ENCODE measurements at places on chromosomes 1 and 21.
A peak's percentile ranks its signal among the peaks of the same experiment; 100 is the strongest.

DNA sequence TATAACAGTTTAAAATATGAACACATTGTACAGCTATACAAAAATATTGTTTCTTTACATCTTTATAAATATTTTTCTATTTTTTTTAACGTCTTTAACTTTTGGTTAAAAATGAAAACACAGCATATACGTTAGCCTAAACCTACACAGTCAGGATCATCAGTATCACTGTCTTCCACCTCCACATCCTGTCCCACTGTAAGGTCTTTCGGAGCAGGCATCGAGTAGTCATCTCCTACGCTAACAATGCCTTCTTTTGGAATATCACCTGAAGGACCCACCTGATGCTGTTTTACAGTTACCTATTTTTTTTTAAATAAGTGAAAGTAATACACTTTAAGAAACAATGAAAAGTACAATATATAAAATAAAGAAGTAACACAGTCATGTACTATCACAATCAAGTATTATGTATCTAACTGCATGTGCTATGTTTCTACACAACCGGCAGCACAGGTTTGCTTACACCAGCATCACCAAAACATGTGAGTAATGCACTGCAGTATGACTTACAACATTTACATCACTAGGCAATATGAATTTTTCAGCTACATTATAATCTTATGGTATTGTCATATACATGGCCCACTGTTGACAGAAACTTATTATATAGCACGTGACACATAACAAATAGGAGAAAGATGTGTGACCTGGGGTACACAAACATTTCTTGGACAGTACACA lies 254.4 kb downstream of the AKT3 start:
- no peak for DNase-seq

DNA sequence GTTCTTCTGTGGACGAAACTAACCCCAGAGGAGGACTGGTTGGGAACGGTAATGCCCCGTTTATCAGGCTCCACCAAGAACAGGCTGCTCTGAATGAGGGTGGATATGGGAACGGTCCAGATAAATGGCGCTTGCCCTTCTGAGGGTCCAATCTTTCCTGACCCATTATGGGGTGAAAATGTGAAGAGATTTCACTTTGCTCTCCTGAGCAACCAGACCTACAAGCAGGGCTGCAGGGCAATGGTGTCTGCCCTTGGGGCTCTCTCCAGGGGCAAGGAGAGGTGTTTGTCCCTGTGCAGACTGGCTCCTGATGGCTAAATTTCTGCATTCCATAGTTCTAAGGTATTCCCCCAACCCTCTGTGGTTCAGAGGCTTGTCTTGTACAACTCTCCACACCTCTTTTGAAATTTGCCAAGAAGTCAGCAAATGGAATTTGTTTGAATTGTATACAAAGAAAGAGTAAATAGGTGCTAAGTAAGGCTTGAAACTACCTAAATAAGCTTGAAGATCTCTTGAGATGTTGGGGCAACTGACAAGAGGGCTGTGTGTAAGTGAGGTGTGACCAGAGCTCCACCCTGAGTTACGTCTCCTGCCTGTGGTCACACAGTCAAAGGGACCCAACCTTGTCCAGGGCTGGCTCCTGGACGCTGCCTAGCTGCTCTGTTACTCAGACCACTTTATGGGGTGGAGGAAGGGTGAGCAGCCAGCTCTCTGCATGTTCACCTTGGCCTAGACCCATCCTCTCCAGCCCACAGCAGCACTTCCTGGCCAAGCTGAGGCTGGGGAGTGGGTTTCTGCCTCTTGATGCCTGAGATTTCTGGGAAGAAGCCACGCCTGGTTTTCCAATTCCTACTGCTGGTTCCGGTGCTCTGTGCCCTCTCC lies 24.8 kb downstream of the SLC2A1 start:
- DNase-seq = no peak

GRCh38 chr1:151281225-151281968 lies 702 bp upstream of the ZNF687 start:
- DNase-seq = peak; percentile 92

DNA sequence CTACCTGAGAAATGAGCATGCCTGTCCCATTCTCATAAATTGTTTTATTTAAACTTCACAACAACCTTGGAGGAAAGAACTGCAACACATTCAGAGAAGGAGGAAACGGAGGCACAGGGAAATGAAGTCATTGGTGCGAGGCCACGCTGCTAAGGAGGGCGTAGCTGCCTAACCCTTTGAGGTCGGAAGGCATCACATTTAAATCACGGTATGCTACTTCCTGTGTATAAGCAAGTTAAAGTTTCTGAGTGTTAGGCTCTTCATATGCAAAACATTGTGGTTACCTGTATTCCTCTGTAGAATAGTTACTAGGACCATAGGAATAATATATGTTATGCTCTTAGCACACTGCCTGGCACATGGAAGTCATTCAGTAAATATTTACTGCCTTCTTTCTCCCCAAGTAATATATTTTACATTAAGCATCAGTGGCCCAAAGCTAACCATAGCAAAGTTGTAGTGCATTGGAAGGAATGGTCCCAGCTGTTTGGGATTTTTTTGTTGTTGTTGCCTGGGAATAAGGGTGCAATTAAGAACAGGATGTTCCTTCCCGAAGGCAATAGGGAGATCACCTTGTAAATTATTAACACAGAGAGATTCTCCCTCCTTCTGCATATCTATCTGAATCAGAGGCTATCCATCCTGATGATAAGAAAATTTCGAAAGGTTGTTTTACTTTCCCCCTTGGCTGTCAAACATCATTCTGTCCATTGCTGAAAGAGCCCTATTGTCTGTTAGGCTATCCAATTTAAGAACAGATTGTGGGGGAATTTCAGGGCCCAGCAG lies 192.2 kb upstream of the C8B start:
- DNase-seq = no peak

- DNase-seq = no peak
Measured at GRCh38 chr1:192512426-192513162, 63.0 kb upstream of the RGS1 start.

- no peak for DNase-seq
Measured at GRCh38 chr1:17966341-17966740, 141.3 kb upstream of the IGSF21 start.

DNA sequence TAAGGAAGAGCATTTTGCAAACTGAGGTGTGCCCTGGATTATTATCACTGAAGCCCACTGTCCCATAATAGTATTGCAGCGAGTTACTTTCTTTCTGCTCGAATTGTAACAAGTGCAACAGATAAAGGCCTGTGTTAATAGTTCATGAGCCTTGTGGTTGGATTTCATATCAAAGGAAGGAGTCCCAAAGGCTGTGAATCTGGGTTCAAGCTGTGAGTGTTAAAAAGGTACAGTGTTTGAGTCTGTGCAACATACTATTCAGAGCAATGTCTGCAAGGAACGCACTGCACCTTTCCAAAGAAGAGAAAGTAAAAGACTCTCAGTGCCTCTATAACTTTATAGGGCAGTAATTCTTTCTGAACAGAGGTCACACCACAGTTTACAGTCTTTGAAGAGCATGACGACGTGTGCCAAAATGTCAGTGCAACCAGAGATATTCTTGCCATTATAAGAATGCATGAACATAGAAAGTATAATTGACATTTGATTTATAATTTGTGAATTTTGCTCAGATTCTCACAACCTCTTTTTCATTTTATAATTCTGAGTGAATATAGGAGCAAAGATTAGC lies 79.1 kb downstream of the CDC7 start:
- no peak for DNase-seq

DNA sequence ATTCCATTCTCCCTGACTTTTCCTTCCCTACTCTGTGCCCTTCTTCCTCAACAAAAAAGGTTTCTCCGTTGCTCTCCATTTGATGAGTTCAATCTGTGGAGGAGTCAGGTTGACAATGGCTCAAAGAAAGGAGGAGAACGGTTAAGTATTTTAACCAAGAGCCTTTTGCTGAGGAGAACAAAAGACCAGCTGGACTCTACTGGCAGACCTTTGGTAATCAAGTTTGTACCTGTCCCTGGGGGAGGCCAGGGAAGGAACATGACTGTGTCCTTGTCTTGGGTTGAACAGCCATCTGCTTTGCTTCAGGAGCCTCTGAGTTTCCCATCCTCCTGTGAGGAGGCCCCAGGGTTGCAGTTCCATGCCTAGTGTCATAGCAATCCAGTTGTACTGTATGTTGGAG lies 29.9 kb downstream of the TTF2 start:
- DNase-seq = no peak

GRCh38 chr1:111201275-111202090 lies 1.0 kb upstream of the DENND2D start:
- DNase-seq = no peak

DNA sequence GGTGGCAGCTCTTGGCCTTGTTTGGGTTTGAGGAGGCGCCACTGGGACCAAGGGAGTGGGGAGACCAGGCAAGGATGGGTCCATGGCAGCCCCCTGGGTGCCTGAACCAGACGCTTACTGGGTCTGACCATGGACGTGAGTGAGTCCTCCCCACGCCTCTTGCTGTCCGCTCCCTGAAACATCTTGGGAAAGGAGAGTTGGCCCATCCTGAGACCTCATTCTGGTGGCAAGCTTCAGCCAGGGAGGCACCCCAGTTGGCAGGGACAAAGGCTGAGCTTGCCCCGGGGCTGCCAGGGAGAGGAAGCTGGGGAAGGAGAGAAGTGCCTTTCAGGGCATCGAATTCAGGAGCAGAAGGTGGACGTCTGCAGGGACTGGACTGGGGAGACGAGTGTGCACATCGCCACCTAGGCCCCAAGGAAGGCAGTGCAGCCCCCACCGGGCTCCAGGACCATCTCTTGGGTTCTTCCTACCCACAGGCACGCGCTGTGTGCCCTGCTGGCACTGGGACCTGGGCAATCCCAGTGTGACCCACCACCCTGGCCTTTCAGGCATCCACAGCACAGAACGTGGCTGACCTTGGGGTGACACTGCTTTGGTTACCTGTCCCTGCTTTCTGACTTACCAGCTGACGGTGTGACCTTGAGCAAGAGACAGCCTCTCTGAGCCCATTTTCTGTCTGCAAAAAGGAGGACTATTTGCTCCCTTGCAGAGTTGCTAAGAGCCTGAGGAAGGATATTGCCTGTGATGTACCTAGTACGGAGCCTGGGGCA lies 132.9 kb upstream of the WNT4 start:
- DNase-seq = no peak

DNA sequence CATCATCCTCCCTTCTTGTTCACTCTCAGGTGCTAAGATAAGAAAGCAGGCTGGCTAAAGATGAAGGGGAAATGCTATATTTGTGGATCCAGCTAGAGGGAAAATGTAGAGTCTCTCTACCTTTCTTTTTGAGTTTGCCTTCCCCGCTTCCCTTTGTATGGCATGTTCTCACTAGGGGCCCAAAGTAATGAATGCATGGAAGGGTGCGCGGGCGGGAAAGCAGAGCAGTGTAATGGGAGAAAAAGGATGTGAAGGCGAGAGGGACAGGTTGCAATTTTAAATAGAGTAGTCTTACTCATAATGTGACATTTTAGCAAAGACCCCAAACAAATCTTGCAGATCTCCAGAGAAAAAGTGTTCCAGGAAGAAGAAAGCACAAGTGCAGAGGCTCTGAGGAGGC lies 105.1 kb upstream of the ATP1B1 start:
- no peak for DNase-seq

GRCh38 chr1:63651161-63651701 lies 58.0 kb downstream of the PGM1 start:
- peak; percentile 3 for DNase-seq

GRCh38 chr1:180188684-180189175 lies 34.1 kb downstream of the QSOX1 start:
- DNase-seq = no peak

DNA sequence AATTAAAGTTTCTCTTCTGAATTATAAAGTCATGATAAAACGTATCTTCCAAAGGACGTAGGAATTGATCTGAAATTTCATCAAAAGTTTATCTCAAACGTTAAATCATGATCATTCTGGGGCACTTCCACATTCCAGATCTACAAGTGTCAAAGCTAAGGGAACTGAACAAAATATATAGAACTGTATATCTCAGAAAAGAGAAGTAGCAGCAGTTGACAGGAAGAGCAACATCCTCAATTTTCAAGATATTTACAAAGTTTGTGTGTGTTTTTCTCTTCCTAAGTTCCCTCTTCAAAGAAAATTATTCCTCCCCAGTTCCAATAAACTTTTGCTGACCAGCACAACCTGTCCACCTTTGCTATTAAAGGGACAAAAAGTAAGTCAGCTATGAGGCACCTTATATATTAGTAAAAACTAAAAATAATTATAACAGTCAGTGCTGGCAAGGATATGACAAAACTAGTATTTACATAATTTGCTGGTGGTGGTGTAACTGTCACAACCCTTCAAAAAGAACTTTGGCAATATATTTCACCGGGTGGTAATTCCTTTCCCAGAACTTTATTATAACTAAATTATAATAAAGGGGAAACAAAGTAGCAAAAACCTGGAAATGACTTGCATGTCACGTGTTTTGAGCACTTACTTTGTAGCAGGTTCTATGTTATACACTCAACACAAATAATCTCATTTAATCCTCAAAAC lies 38.5 kb upstream of the EYA3 start:
- DNase-seq = no peak

- no peak for DNase-seq
Measured at GRCh38 chr1:79988401-79988800, 981.9 kb upstream of the ADGRL4 start.

GRCh38 chr1:234235434-234235881 lies 137.8 kb upstream of the COA6 start:
- no peak for DNase-seq

DNA sequence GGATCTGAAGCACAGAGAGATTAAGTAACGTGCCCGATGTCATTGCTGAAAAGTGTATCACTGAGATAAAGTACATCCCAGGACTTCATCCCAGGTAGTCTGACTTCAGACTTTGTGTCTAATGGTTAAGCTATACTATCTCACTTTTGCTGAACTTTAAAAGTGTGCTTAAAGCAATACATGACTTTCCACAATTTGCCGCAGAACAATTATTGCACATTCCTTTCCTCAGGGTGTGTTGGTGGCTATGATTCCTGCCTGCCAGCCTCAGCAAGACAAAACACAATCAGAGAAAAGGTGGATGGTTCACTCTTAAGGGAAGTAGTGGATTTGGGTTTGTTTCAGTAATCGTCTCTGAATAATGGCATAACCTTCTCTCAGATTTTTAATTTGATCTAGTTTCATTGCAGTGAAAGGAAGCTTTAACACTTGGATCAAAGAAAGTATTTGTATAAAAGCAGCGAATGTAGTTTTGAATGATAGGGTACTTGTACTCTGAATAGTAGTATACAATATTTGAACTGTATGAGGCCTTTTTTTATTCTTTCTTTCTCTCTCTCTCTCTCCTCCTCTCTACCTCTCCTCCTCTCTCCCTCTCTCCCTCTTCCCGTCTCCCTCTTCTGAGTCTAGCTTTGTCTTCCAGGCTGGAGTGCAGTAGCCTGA lies 47.0 kb downstream of the CNST start:
- DNase-seq = no peak

GRCh38 chr21:44972301-44972814 lies 32.5 kb downstream of the SLX9 start:
- no peak for DNase-seq

GRCh38 chr1:218964471-218965185 lies 209.1 kb upstream of the LYPLAL1 start:
- DNase-seq = no peak

Data from stimulated activated CD8-positive, alpha-beta memory T cell treated with anti-CD3 and anti-CD28 coated beads, Interleukin-7, amount 100 ng/mL, for 1 hour (primary cell).